ENCODE measurements at places on chromosomes 2 and 18.

DNA sequence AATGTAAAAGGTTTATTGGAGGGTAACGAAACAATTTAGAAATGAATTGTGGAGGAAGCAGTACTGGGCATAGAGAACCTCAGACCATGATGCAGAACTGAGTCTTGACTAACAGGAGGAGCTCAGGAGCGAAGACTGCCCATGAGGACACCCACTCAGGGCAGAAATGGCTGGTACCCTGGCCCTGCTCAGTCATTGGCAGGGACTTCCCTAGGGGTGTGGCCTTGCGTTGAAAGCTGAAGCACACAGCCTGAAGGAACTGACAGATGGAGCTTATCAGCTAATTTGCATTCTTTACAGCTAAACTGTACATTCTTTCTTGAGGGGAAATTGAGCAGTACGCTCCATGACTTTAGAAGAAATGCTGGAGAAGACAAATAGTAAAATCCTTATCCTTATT lies 57.1 kb downstream of the PDK1 start:
- DNase-seq = no peak

DNA sequence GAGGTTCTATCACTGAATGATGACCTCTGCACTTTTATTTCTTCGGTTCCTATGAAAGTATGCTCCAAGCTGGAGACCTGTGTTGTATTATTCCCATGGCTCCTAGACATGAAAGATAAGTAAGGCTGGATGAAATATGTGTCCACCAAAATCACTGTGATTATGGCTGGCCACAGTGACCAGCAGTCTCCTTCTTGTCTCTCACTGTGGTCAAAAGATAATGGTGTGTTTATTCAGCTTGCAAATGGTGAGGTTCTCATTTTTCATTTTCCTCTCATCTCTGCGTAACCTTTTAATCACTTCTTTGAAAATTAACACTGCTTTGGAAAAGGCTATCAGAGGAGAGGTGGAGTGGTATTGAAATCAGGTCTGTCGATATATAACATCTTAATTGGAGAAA lies 107.8 kb upstream of the DAPL1 start:
- DNase-seq = no peak

GRCh38 chr18:40404284-40404683 lies 1550.8 kb upstream of the PIK3C3 start:
- no peak for DNase-seq

GRCh38 chr2:222424276-222424728 lies at the start of gene SGPP2:
Gene SGPP2, plus strand, starts transcription at chr2:222424543. Its CDS starts 60 bp downstream, at chr2:222424603.
- DNase-seq = peak; percentile 40

DNA sequence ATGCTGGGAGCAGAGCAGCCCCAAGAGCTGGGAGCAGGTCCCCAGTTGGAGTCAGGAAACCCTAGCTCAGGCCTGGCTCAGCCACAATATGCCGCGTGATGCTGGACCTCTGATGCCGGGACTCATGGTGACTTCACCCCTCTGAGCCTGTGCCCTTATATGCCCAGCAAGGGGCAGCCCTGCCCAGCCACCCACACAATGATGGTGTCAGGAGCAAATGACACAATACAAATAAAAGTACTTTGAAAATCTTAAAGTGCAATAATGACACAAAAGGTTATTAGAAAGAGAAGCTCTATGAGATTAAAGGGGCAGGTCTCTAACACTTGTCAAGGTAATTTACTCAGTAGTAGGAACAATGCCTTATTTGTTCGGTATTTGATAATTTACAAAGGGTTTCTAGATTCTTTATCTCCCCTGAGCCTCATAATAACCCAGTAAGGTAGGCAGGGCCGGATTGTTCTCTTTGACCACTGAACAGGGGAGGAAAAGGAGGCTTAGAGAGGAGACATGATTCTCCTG lies 18.3 kb upstream of the KIF3C start:
- DNase-seq = no peak

GRCh38 chr2:33033606-33034081 lies 86.9 kb downstream of the LTBP1 start:
- peak; percentile 26 for DNase-seq

- no peak for DNase-seq
Observed at GRCh38 chr2:68431316-68431972, 35.6 kb downstream of the FBXO48 start.
